ENCODE measurements at places on chromosomes 3 and 15.

- no peak for DNase-seq
Measured at GRCh38 chr3:134896696-134897095, 101.6 kb downstream of the EPHB1 start.

- DNase-seq, result no peak
Measured at GRCh38 chr3:141081141-141081795, 30.1 kb downstream of the SPSB4 start.

DNA sequence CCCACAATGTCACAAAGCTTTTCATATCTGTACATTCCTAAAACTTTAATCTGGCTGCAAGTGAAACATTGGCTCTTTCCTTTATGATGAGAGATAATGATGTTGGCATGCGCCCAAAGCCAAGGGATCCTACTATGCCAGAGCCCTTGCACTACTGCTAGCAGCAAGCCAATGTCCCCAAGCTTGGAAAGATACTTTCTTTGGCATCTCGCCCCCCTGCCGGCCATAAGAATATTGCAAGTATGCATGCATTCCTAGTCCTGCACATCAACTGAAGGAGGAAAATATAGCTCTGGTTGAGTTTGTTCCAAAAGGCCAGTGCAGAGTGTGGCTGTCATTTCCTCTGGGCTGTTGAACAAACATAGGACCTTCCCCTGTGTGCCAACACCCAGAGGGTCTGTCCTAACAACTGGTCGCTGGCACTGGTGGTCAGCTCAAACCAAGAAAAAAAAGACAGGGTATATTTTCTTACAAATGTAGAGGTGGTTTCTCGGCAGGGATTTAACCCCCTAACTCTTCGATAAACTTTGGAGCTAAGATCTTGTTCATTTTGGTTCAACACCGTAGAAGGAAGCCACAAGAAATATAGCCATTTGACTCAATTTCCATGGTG is 120.9 kb upstream of the ZBED2 start:
- DNase-seq, result no peak

- DNase-seq, result no peak
Measured at GRCh38 chr3:111971533-111972130, 7.2 kb upstream of the ABHD10 start.

DNA sequence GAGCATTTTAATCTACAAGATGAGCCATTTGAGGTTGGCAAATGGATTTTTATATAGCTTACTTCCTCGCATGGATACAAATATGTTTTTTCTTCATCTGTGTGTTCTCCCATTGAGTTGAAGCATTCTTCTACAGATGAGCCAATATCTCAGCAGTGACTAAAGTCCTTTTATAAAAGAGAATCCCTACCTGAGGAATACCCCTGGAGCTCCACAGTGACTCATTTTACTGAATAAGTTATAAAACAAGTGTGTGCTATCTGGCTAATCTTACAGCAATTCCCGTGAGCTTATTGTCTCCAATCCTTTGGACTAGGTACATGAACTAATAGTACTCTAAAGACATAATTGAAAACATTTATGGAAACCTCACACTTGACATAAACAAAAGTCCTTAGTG is 354.2 kb upstream of the BCHE start:
- DNase-seq, result no peak

DNA sequence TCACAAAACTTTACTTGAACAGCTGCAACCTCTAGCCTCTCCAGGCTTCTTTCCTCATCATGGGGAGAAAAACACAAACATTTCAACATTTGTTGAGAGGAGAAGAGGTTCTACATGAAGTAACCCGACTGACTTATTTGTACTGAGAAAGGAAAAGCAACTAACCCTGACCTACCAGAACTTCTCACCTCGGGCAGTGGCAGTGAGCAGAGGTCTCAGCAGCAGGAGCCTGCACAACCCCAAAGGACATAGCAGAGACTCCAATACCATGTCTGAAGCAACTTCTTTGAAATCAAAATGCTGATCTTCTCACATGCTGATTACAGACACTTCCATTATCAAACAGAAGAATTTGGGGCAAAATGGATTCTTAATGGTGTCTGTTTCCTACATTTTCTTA is 1085.6 kb upstream of the CFAP20DC start:
- no peak for DNase-seq

GRCh38 chr3:25452192-25452591 is 24.1 kb downstream of the RARB start:
- DNase-seq, result no peak

DNA sequence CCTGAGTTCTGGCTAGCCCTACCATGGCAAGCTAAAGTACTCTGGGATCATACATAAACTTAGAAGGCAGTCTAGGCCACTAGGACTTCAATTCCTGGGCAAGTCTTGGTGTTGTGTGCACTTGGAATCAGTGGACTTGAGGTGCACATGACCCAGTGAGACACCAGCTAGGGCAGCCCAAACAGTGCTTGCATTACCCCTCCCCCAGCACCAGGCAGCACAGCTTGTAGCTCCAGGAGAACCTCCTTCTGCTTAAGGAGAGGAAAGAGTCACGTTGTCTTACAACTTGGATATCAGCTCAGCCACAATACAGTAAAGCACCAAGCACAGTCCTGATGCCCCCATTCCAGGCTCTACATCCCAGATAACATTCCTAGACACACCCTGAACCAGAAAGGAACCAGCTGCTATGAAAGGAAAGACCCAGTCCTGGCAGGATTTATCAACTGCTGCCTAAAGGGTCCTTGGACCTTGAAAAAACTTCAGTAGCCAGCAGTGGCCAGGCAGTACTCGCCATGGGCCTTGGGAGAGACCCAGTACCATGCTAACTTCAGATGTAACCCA is 57.2 kb downstream of the MYO9A start:
- no peak for DNase-seq

GRCh38 chr3:17258823-17259436 is 374.2 kb downstream of the PLCL2 start:
- DNase-seq, result peak; percentile 4

- no peak for DNase-seq
Measured at GRCh38 chr3:128710816-128711433, 15.1 kb upstream of the RAB7A start.

DNA sequence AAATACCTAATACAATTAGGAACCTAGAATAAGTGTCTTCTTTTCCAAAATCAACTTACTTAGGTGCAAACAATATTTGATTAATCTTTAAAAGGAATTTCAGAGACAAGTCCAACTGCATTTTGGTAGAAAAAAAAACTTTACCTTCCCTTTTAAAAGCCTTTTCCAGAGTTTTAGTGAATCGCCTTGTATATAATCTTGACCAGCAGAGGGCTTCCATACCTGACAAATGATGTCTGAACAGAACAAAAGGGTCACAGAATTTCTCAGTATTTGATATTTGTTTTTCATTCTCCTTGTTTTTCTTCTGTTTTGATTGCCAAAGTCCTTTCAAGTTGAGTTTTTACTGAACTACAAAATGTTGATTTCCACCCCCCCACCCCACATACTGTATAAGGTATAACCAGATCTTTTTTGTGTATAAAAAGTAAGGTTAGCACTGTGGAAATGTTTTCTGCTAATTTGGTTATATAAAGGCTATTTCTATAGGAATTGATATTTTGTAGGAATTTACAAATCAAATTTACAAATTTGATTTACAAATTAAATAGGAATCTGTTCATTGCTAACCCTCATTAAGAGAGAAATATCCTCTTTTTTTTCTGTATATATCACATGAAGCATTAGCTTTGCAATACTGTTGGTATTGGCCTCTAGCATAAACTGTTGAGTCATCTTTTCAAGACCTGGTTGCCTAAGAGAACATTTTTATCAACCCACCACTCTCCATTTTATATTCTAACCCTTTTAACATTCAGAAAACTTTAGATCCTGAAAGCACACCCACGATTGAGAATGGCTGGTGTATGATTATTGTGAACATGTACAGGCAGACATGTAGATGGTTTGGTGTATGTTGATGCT is 464.1 kb upstream of the RARB start:
- no peak for DNase-seq

- no peak for DNase-seq
Measured at GRCh38 chr3:135487261-135487660, 478.3 kb upstream of the PPP2R3A start.

- DNase-seq, result no peak
Measured at GRCh38 chr3:15399970-15400369, 27.4 kb downstream of the METTL6 start.

DNA sequence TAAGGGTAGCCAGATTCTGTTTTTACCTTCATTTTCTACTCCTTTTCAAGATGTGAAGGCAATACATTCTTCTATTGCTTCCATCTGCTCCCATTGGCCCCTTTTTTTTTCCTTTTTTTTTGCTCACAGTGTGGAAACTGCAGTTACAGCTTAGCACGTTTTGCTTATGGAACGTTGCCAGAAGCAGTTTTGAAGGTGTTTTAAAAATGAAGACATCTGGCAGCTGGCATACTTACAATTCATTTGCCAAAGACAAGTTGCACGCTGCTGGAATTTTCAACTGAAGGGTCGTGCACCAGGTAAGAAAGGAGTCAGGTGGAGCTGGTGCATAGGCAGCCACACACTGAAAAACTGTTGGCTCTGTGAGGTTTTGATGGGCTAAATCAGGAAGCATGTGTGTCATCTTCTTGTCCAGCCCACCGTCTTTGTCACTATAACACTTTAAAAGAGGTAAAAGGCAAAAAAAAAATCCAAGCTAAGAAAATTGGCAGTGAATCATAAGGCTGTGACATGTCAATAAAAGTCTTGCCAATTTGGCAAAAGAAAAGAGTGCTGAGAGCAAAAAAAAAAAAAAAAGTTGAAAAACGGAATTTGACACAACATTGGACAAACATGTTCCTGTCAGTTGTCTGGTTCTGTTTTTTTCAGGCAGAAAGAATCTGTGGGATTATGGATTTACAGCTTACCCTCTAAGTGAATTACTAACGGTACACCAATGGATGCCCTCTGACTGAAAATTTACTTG is 225.4 kb upstream of the SOX2 start:
- no peak for DNase-seq

Measured in effector CD4-positive, alpha-beta T cell (primary cell).